ENCODE measurements at places on chromosomes 16 and 17.

GRCh38 chr16:700684-701584 is 4.7 kb downstream of the FBXL16 start:
- DNase-seq = peak; percentile 50

DNA sequence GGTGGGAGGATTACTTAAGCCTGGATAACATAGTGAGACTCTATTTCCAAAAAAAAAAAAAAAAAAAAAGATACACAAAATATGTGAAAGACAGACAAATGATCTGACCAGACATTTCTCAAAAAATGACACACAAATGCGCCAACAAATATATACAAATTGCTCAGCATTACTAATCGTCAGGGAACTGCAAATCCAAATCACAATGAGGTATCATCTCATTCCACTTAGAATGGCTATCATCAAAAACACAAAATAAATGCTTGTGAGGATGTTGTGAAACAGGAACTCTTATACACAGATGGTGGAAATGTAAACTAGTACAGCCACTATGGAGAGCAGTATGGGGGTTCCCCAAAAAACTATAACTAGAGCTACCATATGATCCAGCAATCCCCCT is 62.4 kb downstream of the STX8 start:
- DNase-seq = no peak

DNA sequence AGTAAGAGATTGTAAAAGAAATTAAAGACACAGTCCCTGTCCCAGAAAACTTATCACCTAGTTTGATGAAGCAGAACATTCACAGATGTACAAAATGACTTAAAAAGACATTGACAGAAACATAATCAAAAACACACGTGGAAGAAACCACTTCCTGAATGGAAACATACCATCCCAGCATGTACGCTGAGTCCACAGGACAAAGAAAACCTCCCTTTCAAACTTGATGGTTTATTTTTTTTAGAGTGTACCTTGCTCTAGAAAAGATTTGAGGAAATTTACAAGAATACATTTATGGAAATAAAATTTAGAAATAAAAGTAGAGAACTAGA is 140.9 kb downstream of the PMP22 start:
- DNase-seq = no peak

GRCh38 chr16:71722801-71723536 is 1.5 kb downstream of the PHLPP2 start:
- peak; percentile 56 for DNase-seq

- no peak for DNase-seq
Observed at GRCh38 chr17:71511266-71511995, 609.4 kb upstream of the SOX9 start.

DNA sequence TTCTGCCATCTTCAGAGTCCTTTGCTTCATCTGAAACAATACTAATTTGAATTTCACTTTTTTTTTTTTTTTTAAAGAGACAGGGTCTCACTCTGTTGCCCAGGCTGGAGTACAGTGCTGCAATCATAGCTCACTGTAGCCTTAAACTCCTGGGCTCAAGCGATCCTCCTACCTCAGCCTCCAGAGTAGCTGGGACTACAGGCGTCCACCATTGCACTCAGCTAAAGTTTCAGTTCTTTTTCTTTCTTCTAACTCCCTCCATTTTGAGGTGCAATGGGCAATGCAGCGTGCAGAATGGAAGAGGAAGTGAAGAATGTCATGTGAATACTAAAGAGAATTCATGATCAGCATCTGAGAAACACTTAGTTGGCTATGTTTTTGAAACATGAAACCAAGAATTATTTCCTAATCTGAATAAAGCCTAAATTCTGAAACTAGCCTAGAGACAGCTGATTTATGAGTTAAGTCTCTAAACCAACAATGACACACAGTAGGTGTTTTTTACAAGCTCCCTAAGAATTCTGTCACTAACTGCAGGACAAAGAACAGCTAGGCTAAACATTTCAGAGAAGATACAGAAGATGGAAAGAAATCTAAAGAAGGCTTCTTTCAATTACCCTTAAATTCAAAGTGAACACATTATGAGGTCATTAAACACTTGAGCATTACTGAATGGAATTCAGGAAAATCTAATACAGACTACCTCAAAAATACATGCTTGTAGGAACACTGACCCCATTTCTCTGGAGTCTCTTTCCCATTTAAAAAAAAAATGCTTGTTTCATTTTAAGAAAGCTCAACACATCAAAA is 21.0 kb downstream of the SNN start:
- DNase-seq = no peak

- no peak for DNase-seq
Observed at GRCh38 chr17:33832262-33832661, 422.8 kb upstream of the CCL2 start.

- DNase-seq = no peak
Observed at GRCh38 chr16:22810226-22810625, 3.7 kb upstream of the HS3ST2 start.

DNA sequence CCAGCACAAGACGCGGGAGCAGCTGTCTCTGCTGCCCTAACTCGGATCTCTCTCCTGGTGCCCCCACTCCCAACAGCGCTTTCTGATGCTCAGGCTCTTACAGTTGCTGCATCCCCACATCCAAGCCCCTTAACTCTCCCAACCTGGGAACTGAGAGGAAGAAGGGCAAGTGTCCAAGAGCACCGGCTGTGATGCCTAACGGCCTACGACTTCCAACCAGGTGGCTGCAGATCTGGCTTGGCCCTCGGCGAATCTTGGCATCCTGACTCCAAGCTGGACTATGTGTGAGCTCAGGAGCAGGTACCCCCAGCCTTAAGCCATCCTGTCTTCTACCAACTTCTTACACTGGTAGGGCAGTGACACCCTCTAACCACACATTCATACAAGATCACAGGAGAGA is 38.3 kb upstream of the RCVRN start:
- DNase-seq = no peak

DNA sequence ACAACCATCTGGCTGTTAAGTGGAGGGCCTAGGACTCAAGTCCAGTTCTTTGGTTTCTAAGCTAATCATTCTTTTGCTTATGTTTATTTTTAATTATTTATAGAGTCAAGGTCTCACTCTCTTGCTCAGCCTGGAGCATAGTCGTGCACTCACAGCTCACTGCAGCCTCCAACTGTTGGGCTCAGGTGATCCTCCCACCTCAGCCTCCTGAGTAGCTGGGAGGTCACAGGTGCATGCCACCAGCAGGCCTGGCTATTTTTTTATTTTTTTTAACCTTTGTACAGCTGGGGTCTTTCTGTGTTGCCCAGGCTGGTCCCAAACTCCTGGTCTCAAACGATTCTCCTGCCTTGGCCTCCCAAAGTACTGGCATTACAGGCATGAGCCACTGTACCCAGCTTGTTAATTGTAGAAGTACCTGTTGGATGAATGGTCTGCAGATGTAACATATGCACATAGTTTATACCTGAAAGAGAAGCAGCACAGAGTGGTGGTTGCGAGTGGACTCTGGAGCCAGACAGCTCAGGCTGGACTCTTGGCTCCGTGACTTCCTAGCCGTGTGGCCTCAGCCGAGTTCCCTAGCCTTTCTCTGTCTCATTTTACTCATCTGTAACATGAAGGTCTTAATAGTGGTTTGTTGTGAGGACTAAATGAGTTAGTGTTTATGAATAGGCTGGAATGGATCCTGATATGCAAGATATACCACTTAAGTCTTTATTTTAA is 337.5 kb downstream of the SNX29 start:
- no peak for DNase-seq

DNA sequence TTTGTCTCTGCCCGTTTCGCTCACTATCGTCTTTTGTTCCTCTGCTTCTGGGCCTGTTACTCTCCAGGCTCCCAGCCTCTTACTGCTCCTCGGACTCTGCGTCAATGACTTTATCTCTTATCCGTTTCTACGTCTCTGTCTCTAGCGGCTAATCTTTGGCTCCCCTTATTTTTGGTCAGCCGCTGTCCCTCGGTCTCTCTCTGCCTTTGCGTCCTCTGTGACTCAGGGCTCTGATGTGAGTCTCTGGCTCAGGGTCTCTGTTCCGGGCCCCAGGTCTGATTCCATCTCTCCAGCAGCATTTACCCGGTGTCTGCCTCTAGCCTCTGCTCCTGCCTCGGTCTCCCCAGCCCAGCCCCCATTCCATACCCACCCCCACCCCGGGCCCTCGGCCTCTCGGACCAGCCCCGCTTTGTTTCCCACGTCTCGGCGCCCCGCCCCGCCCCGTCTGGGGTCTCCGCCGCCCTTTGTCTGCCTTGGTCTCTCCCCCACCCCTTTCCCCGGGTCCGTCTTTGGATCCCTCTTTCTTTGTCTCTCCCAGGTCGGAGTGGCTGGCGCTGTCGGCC is 547 bp upstream of the ZNF48 start:
- no peak for DNase-seq

GRCh38 chr16:83850947-83851346 is 43.2 kb downstream of the HSBP1 start:
- no peak for DNase-seq

DNA sequence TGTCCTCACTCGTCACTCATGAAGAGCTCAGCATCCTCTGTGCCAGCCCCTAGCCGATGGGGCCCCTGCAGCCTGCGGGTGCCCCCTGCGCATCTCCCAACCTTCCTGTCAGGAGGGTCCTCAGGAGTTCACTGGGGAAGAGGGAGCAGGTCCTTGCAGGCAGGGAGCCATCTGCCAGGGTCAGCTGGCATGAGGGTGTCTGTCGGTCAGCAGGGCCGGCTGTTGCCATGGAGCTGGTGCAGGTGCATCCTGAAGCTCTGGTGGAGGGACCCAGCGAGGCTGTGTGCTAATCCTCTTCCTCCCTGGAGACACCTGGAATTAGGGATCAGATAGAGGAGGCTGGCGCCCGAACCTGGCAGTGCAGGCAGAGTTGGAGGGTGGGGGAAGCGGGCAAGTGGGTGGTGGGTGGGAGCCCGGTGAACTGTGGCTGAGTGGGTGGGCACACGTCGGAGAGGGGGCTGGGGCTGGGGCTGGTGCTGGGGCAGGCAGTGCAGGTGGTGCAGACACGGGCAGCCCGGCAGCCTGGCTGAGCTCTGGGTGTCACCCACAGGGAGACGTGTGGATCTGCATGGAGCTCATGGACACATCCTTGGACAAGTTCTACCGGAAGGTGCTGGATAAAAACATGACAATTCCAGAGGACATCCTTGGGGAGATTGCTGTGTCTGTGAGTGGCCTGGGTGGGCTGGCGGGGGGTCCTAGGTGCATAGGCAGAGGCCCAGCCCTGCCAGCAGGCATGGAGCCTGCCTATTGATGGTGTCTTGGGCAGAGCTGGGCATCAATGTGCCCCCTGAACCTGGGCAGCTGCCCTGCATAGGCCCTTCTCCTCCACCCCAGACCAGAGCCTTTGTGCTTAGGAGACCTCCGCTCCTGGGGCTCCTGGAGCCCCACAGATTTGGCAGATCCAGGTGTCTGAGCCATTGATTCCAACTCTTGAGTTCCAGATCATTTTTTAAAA is 17.4 kb downstream of the MAP2K3 start:
- no peak for DNase-seq

DNA sequence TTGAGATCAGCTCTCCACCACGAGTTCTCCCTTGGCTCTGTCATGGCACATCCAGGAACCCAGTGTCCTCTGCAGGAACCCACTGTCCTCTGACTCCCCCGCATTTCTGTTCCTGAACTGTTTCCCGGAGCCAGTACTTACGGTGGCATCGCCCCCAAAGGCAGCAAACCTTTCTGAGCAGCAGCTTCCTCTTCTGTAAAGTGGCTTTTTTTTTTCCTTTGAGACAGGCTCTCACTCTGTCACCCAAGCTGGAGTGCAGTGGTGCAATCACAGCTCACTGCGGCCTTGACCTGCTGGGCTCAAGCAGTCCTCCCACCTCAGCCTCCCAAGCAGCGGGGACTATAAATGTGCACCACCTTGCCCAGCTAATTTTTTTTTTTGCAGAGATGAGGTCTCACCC is 32.2 kb downstream of the NAGPA start:
- DNase-seq = no peak

DNA sequence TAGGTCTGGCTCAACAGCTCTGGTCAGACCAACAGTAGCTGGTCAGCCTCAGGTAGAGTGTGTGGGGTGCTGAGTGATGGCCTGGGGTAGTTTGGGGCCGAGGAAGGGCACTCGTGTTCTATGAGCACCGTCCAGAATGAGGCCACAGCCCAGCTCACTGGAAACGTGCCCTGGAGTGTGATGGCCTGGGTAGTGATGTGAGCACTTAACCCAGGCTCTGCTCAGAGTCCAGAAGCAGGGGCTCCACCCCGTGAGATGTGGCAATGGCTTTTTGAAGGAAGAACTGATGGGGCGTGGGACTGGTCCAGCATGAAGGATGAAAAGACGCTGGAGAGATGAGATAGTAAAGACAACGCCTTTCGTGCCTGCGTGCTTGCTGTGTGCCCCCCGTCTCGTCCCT is 35.3 kb downstream of the NTN1 start:
- no peak for DNase-seq

GRCh38 chr17:5264893-5265292 is 17.2 kb upstream of the RABEP1 start:
- no peak for DNase-seq

All from central memory CD4-positive, alpha-beta T cell (primary cell).